Uterus (tissue), 4 donors: ENCODE measurements at places on chromosomes 11 and 22. TPM values are rescaled to one million over a fixed set of nuclear protein-coding genes. Genes with fewer than 3 reads are reported as not detected.

- no peaks in the 10 kb centered on the region for H3K36me3 ChIP-seq
- no peaks in the 10 kb centered on the region for H3K4me1 ChIP-seq
- H3K27me3 ChIP-seq = no peaks in the 10 kb centered on the region
- H3K4me3 ChIP-seq = no peak overlapping the region
- H3K27ac ChIP-seq = no peak overlapping the region
Observed at GRCh38 chr22:22712666-22713365, 68.4 kb downstream of the GGTLC2 start.

TIMM10 gene
- 21.3 TPM for total RNA-seq

GRCh38 chr22:40324468-40325305 lies 21.6 kb upstream of the ADSL start:
- H3K27me3 ChIP-seq = no peaks in the 10 kb centered on the region
- DNase-seq = no peak
- H3K4me3 ChIP-seq = no peak overlapping the region
- H3K36me3 ChIP-seq = no peaks in the 10 kb centered on the region

DNA sequence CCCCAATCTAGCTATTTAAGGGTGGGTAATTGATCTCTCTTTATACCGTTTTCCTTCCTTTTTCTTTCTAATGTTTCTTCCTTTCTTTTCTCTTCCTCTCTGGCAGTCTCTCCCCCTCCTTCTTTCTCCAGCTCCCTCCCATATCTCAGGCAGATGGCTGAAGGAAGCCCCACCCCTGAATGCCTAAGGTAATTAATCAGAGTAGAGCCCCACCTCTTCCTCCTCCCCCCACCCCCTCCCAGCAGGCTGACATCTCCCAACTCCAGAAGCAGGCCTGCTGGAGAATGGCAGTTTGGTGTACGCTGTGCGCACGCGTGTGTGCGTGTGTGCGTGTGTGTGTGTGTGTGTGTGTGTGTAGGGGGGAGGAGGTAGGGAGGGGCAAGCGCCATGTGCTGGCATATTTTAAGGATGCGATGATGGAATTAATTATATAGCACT lies 122.6 kb downstream of the APOL5 start:
- H3K4me3 ChIP-seq = peak overlapping the region; percentile 49
- no peaks in the 10 kb centered on the region for H3K36me3 ChIP-seq
- peak; percentile 94 for DNase-seq
- H3K27me3 ChIP-seq = no peaks in the 10 kb centered on the region
- H3K27ac ChIP-seq = peak overlapping the region; percentile 87
- H3K4me1 ChIP-seq = no peaks in the 10 kb centered on the region

DNA sequence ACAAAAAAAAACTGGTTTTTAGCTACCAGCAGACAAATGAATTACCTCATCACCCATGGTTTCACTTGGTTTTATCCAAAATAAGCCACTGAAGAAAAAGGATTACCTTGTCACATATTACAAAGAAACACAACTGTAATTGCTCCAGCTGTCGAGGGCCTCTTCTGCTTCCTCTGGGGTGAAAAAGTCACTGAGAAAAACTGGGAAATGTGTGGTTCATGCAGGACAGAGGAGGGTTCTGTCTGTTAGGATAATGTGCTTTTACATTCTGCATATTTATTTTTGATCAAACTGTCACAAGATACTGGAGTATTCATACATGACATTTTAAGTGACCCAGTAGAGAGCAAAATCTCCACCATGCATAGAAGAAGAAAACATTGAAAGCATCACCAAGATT lies 211.7 kb downstream of the NAV2 start:
- no peak overlapping the region for H3K27ac ChIP-seq
- H3K4me3 ChIP-seq = no peak overlapping the region
- DNase-seq = no peak
- no peaks in the 10 kb centered on the region for H3K27me3 ChIP-seq
- no peaks in the 10 kb centered on the region for H3K4me1 ChIP-seq
- no peaks in the 10 kb centered on the region for H3K36me3 ChIP-seq

DNA sequence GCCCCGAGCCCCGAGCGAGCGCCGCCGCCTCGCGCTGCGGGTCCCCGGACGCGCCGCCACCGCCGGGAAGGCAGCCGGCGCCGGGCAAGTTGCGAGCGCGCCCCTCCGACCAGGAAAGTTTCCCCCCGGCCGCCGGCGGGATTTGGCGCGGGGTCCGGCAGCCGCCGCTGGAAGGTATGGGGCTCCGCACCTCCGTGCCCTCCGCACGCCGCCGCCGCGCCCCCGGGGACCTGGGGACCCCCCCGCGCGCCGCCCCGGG lies 281 bp downstream of the TSPAN18 start:
- no peaks in the 10 kb centered on the region for H3K27me3 ChIP-seq
- DNase-seq = no peak
- no peaks in the 10 kb centered on the region for H3K36me3 ChIP-seq
- peak overlapping the region; percentile 91 for H3K27ac ChIP-seq

DNA sequence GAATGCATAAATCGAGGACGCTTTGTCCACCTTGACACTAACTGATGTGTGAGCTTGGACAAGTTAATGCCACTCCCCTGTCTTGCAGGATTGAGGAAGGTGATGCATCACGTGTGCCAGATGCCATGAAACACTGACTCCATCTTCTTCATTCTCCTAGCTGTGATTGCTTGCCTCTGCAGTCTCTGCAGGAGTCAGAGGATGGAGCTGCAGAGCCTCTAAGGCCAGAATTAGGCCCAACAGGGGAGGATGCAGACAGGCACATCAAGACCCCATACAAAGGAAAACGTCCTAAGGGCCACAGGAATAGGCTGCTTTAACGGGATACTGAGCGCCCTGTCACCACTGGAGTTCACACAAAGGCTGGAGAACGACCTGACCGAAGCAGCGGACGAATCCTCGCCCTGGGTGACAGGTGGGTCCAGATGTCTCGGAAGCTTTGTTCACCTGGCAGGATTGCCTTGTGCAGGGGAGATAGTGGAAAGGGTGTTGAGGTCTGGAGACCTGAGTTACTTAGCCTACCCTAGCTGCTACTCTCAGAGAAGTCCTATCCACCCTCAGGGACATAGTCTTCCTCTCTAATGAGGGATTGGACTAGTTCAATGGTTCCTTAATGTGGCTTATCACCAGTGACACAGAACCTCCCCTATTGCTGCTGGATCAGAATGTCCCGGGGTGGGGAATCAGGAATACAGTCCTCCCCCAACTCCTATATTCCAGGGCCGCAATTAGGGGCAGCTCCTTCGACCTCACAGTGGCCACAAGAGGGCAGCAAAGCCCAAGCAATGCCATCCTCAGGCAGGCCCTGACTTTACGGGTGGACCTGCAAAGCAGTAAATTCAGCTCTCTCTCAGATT lies 32.4 kb downstream of the DBX1 start:
- H3K27me3 ChIP-seq = no peaks in the 10 kb centered on the region
- no peak overlapping the region for H3K27ac ChIP-seq
- H3K4me1 ChIP-seq = no peaks in the 10 kb centered on the region
- peak; percentile 72 for DNase-seq
